ENCODE measurements at places on chromosomes 12 and 14.

GRCh38 chr14:58301416-58301815 lies 3.1 kb downstream of the ARID4A start:
- no peak for DNase-seq

- no peak for DNase-seq
These were observed 3.0 kb upstream of the BLOC1S1 start for GRCh38 chr12:55712700-55713415.

GRCh38 chr12:66500841-66501240 lies 178.0 kb downstream of the GRIP1 start:
- no peak for DNase-seq

- no peak for DNase-seq
These were observed 1.1 kb downstream of the KIF5A start for GRCh38 chr12:57550641-57551549.

DNA sequence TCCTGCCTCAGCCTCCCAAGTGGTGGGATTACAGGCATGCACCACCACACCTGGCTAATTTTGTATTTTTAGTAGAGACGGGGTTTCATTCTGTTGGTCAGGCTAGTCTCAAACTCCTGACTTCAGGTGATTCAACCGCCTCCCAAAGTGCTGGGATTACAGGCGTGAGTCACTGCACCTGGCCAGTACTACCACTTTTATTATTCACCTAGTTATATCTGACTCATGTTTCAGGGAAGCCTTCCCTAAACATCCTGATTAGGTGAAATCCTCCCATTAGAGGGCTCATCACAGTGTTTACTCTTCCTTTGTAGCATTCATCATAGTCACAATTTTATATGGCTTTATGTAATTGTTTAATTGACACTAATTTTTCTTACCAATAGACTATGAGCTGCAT lies 295.3 kb upstream of the SOX5 start:
- no peak for DNase-seq

DNA sequence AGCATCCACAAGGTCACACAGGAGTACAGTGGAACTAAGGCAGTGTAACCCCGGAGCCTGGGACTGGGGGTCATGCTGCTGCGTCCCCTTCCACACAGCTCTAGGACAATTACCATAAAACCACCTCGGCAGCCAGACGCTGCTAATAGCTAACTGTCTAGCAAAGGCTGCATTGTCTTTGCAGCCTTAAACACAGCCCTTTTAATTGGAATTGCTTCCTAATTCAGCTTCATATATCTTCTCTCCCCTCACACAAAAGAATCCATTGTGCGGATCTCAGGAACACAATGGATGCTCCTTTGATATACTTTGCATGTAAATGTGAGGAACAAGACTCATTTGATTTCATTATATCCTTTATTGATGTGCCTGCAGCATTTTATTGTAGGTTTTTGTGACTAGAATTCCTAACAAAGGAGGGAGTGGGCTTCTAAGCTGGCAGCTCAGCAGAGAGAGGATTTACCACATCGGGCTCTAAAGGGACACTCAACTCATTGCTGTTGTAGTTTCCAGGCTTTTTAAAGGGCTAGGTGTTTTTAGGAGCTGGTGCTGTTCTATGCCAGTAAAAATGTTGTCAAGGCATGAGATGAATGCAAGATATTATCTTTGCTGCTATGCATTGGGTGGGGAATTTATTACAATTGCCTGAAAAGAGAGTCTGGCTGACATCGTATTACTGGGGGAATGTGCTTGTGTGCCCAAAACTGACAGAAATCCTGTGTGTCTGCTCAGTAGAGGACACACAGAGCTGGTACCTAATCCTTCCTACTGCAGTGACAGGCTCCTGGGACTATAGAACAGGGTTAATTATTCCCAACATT lies 30.4 kb upstream of the DACT1 start:
- no peak for DNase-seq

DNA sequence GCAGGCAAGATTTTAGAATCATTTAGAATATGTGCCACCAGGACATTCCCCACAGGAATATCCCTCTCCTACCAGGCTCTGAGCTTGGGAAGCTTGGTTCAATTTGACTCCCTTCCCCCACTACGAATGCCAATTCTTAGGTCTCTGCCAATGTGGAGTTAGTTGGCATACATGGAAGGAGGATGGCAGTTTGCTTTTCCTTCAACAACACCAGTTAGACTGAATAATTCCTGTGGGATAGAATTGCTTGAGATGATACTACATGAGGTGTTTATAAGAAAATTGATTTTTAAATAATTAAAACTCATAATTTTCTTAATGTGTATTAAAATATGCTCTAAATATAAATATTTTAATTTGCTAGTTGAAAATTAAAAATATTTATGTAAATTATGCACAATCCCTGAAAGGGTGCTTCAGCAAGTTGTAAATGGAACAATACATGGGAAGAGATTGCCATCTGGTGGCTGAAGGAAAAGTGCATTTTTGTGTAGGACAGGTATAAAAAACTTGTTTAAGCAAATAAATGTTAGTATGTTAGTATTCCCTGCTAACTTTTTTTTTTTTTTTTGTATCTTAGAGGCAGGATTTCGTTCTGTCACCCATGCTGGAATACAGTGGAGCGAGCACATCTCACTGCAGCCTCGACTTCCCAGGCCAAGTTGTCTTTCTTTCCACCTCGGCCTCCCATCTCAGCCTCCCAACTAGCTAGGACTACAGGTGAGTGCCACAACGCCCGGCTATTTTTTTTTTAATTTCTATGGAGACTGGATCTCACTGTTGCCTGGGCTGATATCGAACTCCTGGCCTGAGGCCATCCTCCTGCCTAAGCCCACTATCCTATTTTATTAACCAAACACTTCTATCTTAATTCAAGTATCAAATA lies 25.8 kb upstream of the STRAP start:
- DNase-seq = peak; percentile 37

GRCh38 chr12:22238211-22238610 lies 96.3 kb downstream of the ST8SIA1 start:
- DNase-seq = no peak

DNA sequence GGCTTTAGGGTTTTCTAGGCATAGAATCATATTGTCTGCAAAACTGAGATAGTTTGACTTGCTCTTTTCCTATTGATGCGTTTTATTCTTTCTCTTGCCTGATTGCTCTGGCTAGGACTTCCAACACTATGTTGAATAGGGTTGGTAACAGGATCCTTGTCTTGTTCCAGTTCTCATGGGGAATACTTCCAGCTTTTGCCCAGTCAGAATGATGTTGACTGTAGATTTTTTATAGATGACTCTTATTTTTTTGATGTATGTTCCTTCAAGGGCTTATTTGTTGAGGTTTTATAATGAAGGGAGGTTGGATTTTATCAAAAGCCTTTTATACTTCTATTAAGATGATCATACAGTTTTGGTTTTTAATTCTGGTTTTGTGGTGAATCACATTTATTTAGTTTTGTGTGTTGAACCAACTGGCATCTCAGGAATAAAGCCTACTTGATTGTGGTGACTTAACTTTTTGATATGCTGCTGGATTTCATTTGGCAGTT lies 478.2 kb downstream of the TMEM117 start:
- no peak for DNase-seq

DNA sequence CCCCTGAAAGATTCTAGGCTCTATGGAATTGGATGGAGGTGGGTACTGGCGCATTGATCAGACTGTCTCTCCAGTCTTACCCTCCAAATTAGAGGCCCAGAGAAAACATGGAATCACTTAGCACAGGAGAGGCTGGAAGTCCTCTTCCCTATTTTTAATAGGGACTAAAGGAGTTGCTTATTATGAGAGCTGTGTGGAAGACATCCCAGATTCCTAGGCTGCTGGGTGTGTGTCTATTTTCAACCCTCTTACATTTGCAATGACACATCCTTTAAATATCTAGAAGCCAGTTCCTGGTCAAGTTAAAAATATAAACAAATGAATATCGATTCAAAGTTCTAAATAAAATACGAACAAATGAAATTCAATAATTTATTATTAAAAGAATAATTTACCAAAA lies 58.3 kb upstream of the ARID2 start:
- DNase-seq = peak; percentile 49

DNA sequence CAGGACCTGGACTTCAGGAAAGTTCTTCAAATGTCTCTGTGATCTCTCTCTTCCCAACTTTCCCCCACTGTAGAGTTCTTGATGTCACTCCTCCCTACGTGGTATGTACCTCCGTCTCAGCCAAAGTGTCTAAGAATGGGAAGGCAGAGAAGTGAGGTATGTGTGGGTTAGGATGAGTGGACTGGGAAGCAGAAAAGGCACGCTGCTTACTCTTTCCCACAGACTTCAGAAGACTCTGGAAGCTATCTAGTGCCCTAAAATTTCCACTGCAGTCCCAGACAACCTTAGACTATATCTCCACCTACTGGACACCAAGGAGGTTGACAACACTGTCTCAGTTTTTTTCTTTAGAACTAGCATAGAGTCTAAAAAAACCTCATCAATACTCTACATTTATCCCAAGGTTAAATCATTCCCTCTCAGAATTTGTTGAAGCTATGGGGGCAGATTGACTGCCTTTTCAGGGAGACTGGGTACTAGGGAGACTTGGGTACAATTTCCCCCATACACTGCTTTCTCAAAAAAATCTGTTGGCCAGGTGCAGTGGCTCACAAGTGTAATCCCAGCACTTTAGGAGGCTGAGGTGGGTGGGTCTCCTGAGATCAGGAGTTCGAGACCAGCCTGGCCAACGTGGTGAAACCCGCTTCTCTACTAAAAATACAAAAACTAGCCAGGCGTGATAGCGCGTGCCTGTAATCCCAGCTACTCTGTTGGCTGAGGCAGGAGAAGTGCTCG lies 20.6 kb upstream of the ITGA5 start:
- no peak for DNase-seq

- DNase-seq = no peak
These were observed 203.8 kb downstream of the RBM19 start for GRCh38 chr12:113762155-113762881.

GRCh38 chr12:106585105-106585520 lies 2.3 kb downstream of the RFX4 start:
- no peak for DNase-seq

- no peak for DNase-seq
These were observed at the start of gene SDS for GRCh38 chr12:113403435-113404415. TSS of gene SDS (minus strand) at chr12:113403887. CDS start at chr12:113399708, 4,179 bp downstream.

GRCh38 chr12:68042212-68042699 lies 53.0 kb downstream of the IFNG-AS1 start:
- DNase-seq = no peak

DNA sequence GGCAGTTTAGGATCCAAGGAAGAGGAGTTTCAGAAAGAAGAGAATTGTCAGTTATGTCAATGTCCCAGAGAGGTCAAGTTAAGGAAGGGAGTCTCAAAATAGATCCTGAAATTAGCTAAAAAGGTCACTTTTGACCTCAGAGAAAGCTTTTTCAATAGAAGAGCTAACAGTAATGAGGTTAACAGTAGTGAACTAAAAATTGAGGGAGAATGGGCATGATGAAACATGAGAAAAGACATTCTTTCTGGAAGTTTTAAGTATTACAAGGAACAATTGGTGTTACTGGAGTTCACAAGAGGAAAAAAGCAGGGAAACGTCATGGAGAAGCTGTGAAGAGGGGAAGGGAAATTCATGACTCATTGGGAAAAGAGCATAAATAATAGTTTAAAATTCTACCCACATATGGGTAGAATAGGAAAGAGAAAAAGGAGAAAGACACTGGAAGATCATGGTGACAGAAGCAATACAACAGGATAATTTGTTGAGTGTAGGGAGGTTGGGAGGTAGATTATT lies 381.2 kb upstream of the FAR2 start:
- no peak for DNase-seq

DNA sequence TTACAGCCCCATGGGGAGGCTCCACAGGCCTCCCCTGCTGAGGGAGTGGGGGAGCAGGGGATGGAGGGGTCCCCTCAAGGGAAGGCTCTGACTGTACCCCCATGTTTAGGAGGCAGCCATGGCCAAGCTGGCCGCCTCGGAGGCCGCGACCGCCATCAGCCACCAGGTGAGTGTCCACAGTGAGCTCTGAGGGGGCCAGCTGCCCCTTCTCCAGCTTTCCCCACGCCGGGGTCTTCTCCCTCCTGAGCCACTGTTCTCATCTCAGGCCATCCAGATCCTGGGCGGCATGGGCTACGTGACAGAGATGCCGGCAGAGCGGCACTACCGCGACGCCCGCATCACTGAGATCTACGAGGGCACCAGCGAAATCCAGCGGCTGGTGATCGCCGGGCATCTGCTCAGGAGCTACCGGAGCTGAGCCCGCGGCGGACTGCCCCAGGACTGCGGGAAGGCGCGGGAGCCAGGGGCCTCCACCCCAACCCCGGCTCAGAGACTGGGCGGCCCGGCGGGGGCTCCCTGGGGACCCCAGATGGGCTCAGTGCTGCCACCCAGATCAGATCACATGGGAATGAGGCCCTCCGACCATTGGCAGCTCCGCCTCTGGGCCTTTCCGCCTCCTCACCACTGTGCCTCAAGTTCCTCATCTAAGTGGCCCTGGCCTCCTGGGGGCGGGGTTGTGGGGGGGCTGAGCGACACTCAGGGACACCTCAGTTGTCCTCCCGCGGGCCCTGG lies 13.6 kb downstream of the ACADS start:
- DNase-seq = no peak

DNA sequence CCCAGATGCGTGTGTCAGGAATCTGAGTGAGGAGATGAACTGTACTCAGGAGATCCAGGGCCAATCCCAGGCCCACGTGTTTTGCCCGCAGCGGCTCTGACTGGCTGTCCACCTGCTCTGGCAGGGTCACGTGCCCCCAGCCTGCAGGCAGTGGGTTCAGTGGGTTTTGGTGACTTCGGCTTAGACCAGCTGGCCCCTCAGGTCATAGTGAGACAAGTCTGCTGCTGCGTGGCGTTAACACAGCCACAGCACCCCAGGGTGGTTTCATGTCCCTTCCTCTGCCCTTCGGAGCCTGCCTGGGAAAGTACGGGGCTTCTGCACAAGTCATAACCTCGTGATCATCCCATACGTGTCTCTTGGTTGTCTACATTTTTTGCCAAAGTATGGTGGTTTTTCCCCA lies 2.6 kb downstream of the FBRSL1 start:
- DNase-seq = no peak

- DNase-seq = no peak
These were observed 486.0 kb downstream of the BCAT1 start for GRCh38 chr12:24462946-24463345.

GRCh38 chr14:102772781-102773570 lies 4.3 kb upstream of the TRAF3 start:
- DNase-seq = no peak

- DNase-seq = no peak
These were observed 306.2 kb downstream of the GALC start for GRCh38 chr14:87686746-87687145.

- DNase-seq = no peak
These were observed 109.2 kb downstream of the VEZT start for GRCh38 chr12:95326855-95327254.

DNA sequence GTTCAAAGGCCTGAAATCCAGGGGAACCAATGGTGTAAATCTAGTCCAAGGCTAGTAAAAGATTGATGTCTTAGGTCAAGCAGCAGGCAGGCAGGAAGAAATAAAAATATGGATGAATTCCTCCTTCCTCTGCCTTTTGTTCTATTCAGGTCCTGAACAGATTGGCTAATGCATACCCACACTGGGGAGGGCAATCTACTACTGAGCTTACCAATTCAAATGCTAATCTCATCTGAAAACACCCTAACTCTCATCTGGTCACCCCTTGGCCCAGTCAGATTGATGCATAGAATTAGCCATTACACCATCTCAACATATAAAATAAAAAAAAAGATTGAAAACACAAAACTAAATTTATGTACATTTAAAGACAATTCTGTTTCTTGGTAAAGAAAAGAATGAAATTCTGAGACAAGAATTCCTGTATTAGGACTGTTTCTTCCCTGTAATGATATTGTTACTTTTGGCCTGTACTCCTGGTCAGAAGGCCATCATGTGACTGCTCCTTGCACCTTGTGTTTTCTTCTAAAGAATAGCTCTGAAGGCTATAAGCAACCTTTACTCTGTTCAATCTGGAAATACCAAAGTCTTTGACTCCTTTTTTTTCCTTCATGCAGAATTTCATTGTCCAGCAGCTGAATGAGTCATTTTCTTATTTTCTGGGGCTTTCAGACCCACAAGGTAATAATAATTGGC lies 19.9 kb downstream of the CLEC6A start:
- DNase-seq = no peak

Data from non-pigmented ciliary epithelial cell (primary cell).